ENCODE measurements at places on chromosomes 6 and 20. TPM values are rescaled to one million over a fixed set of nuclear protein-coding genes. Genes with fewer than 3 reads are reported as not detected.

The MCCD1 gene
- not detected for polyA plus RNA-seq

DNA sequence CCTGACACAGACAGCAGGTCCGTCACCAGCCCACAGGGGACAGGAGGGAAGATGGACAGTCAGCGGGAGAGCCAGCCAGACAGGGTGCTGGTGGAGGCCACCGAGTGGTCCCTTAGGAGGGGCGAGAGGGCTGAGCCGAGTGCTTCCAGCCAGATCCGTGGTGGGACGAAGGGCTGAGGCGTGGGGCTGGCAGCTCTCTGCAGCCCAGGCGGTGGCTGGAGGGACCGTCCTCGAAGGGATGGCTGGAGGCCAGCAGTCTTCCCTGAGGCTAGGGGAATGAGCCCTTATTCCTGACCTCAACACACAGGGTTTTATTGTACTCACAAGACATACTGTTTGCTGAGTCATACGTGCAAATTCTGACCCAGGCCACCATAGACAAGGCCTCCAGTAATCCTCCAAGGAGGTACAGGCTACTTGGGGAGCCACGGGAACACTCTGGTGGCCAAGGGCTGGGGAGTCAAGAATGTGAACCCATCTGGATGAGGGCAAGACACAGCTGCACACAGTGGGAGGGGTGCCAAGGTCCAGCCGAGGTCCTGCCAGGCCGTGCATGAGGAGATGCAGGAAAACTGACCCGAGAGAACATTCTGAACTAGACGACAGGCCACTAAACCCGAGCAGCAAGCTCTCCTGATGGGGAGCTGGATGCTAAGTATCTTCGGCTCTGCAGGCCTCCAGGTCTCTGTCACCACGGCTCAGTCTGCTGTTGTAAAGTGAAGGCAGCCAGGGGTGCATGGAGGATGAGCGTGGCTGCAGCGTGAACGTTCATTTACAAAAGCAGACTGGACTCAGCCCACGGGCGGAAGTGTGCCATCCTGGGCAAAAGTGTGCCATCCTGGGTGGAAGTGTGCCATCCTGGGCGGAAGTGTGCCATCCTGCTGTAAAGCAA, 242.5 kb downstream of the TTLL2 start:
- H3K27me3 ChIP-seq, result no peaks in the 10 kb centered on the region
- no peak overlapping the region for H3K4me3 ChIP-seq
- H3K36me3 ChIP-seq, result no peaks in the 10 kb centered on the region
- H3K27ac ChIP-seq, result no peak overlapping the region
- no peak for DNase-seq

DNA sequence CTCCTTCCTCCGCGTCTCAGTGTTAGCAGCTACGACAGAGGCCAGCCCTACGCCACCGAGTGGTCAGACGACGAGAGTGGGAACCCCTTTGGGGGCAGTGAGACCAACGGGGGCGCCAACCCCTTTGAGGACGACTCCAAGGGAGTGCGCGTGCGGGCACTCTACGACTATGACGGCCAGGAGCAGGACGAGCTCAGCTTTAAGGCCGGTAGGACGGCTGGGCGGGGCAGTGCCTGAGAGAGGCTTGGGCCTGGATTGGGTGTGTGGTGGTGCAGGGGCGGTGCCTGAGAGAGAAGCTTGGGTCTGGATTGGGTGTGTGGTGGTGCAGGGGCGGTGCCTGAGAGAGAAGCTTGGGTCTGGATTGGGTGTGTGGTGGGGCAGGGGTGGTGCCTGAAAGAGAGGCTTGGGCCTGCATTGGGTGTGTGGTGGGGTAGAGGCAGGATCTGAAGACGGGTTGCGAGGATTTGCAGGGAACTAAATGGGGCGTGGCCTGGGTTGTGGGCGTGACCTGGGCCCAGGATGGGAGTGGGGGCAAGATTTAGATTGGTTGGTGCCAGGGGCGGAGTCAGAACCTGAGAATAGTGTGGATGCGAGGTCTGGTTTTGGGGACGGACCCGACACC, 24.4 kb downstream of the SPDEF start:
- peaks cover 9% of the 10 kb centered on the region for H3K4me1 ChIP-seq
- DNase-seq, result peak; percentile 30
- no peak overlapping the region for H3K4me3 ChIP-seq
- no peaks in the 10 kb centered on the region for H3K36me3 ChIP-seq
- peaks cover 2% of the 10 kb centered on the region for H3K27me3 ChIP-seq

DNA sequence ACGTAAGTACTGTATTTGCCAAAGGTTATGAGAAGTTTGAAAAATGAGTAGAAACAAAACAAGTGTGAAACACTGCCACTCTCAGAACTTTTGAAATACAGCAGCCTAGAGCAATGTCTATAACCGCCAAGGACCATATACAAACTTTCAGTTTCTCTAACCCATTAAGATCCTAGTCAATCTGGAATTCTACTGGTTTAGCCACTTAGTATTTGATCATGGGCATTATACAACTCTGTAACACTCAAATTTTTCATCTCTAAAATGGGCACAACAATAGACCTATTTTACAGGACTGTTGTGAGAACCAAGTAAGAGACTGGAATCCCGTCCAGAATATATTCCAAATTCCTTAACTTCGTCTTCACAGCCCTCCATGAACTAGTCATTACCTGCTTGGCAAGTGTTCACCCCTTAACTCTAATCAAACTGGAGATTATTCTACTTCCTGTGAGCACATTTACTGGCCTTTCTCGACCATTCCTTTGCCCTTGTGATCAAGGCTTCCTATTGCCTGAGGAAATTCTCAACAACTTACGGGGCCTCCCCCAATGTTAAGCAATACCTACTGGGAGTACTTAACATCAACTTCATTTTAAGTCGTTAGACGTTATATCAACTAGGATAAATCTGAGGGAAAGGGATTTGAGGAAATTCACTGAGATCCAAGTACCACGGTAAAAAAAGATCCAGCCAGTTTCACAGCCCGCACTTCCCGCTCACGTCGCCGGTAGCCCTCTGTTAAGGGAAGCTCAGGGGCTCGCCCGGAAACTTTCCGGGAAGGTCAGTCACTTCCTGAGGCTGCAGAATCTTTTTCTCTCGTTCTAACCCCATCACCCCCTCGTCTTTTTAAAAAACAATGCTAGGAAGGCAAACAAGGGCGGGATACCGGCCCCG, 1.1 kb downstream of the EIF2S2 start:
- no peaks in the 10 kb centered on the region for H3K36me3 ChIP-seq
- peak; percentile 17 for DNase-seq
- H3K27ac ChIP-seq, result peak overlapping the region; percentile 85
- H3K27me3 ChIP-seq, result peaks cover 10% of the 10 kb centered on the region
- peaks cover 54% of the 10 kb centered on the region for H3K4me1 ChIP-seq
- H3K4me3 ChIP-seq, result peak overlapping the region; percentile 97

GRCh38 chr6:119979862-119980261, 630.3 kb upstream of the MAN1A1 start:
- no peaks in the 10 kb centered on the region for H3K4me1 ChIP-seq
- DNase-seq, result no peak
- no peaks in the 10 kb centered on the region for H3K27me3 ChIP-seq
- no peaks in the 10 kb centered on the region for H3K36me3 ChIP-seq
- H3K27ac ChIP-seq, result no peak overlapping the region

The PHACTR1 gene
- 1.1 TPM for polyA plus RNA-seq

DNA sequence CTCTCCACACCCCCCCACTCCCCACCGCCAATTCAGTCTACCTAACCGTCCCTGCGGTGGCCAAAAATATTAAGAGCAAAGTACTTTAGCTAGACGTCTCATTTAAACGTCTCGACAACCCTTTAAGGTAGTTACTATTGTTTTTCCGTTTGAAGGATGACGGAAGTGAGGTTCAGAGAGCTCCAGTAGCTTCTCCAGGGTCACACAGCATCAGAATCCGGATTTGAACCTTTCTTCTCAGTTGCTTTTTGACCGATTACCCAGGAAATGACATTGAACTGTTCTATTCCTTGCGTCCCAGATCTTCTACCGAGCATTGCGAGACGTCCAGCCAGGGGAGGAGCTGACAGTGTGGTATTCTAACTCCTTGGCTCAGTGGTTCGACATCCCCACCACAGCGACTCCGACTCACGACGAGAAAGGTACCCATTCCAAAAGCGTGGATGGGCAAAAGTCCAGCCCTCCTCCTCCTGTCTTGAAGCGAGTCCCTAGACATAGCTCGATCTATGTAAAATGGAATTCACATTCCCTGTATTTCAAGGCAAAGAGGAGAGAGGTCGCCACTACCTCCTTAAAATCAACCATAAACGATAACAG, 2.4 kb downstream of the PRDM13 start:
- H3K27me3 ChIP-seq, result peaks cover 46% of the 10 kb centered on the region
- H3K4me1 ChIP-seq, result peaks cover 29% of the 10 kb centered on the region
- H3K4me3 ChIP-seq, result peak overlapping the region; percentile 45
- no peak overlapping the region for H3K27ac ChIP-seq
- no peak for DNase-seq
- H3K36me3 ChIP-seq, result no peaks in the 10 kb centered on the region

- no peak for DNase-seq
- peak overlapping the region; percentile 8 for H3K27ac ChIP-seq
- H3K36me3 ChIP-seq, result peaks cover 27% of the 10 kb centered on the region
- H3K4me3 ChIP-seq, result no peak overlapping the region
- H3K27me3 ChIP-seq, result peaks cover 21% of the 10 kb centered on the region
These were observed 51.5 kb upstream of the TRAF3IP2 start for GRCh38 chr6:111657146-111657545.

- H3K27me3 ChIP-seq, result peaks cover 4% of the 10 kb centered on the region
- no peaks in the 10 kb centered on the region for H3K36me3 ChIP-seq
- no peak overlapping the region for H3K27ac ChIP-seq
- no peaks in the 10 kb centered on the region for H3K4me1 ChIP-seq
- H3K4me3 ChIP-seq, result no peak overlapping the region
- DNase-seq, result no peak
These were observed 60.1 kb upstream of the FRMD1 start for GRCh38 chr6:168139121-168139520.

DNA sequence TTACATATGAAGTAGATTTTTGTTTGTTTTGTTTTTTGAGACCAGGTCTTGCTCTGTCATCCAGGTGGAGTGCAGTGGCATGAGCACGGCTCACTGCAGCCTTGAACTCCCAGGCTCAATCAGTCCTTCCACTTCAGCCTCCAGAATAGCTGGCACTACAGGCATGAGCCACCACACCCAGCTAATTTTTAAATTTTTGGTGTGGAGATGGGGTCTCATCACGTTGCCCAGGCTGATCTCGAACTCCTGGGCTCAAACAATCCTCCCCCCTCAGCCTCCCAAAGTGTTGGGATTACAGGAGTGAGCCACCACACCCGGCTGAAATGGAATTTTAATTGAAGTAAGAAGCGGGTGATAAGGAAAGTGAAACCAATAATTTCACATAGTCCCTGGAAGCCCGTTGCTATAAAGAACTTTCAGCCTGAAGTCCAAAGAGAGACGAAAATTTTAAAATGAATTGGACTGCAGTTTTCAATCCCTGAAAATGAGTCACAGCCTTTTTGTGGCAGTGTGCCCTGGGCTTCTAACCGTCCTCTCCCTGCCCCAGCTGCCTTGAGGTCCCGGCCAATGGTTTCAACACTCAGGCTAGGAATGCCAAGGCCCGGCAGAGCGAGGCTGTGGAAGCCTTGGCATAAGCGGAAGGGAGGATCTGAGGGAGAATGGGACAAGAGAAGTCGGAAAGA, 757 bp downstream of the RAET1E start:
- H3K36me3 ChIP-seq, result no peaks in the 10 kb centered on the region
- DNase-seq, result no peak
- no peaks in the 10 kb centered on the region for H3K4me1 ChIP-seq
- no peak overlapping the region for H3K4me3 ChIP-seq
- no peak overlapping the region for H3K27ac ChIP-seq

DNA sequence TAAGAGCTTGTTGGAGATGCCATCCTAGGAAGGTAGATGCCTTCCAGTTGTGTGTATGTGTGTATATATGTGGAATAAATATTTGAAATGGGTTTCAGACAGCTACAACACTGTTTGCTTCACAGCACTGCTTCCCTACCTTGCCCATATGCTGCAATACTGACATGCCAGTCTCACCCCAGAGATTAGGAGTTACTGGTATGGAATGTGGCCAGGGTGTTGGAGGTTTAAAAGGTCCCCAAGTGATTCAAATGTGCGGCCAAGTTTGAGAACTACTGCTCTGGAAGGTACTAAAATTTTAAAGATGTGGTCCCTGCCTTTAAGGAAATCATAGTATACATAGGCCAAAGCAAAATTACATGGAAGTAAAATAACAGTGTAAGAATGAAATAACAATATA, 39.5 kb downstream of the BCKDHB start:
- H3K36me3 ChIP-seq, result peaks cover 10% of the 10 kb centered on the region
- DNase-seq, result no peak
- H3K27me3 ChIP-seq, result no peaks in the 10 kb centered on the region
- no peak overlapping the region for H3K4me3 ChIP-seq

GRCh38 chr6:13289789-13290318, 38.5 kb downstream of the TBC1D7 start:
- H3K36me3 ChIP-seq, result peaks cover 24% of the 10 kb centered on the region
- H3K27me3 ChIP-seq, result no peaks in the 10 kb centered on the region
- H3K27ac ChIP-seq, result no peak overlapping the region

The IRAK1BP1 gene
- 1.1 TPM for polyA plus RNA-seq

- H3K27me3 ChIP-seq, result no peaks in the 10 kb centered on the region
- H3K4me3 ChIP-seq, result no peak overlapping the region
- H3K4me1 ChIP-seq, result no peaks in the 10 kb centered on the region
- H3K27ac ChIP-seq, result no peak overlapping the region
- DNase-seq, result no peak
These were observed 77.3 kb downstream of the DTD1 start for GRCh38 chr20:18665135-18665534.

The MUC22 gene
- polyA plus RNA-seq, result not detected

- DNase-seq, result no peak
- no peaks in the 10 kb centered on the region for H3K36me3 ChIP-seq
- no peak overlapping the region for H3K27ac ChIP-seq
- H3K4me1 ChIP-seq, result no peaks in the 10 kb centered on the region
These were observed 86.0 kb upstream of the BHLHE23 start for GRCh38 chr20:63092660-63093215.

DNA sequence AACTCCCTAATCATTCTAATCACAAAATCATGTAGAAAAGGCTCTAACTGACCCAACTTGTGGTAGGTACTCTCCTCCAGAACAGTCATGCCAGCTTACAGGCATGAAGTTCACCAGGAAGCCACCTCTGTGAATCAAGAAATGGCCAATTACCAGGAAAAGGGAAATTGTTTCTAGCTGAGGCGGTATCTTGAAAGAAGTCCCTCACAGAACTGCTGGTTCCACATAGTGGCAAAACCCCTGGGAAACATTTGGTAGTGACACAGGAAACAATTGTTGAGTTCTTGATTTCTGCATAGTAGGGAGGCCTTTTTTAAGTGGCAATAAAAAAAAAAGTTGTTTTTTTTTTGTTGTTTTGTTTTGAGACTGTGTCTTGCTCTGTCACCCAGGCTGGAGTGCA, 3.4 kb upstream of the ZHX3 start:
- no peak overlapping the region for H3K27ac ChIP-seq
- peaks cover 14% of the 10 kb centered on the region for H3K4me1 ChIP-seq
- H3K27me3 ChIP-seq, result peaks cover 5% of the 10 kb centered on the region
- no peak overlapping the region for H3K4me3 ChIP-seq
- no peaks in the 10 kb centered on the region for H3K36me3 ChIP-seq

DNA sequence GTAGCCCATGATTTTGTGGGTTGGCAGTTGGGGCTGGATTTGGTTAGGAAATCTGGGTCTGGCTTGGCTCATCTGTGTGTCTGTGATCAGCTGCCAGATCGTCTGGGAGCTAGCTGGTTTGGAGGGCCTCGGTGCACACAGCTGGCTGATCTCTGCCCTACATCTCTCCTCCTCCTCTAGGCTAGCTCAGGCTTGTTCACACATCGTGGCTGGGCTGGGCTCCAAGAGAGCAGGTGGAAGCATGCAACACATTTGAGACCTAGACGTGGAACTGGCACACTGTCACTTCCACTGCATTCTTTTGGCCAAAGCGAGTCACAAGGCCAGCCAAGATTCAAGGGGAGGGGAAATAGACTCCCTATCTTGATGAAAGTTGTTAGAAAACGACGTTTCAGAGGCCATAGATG, 15.9 kb downstream of the NDUFAF5 start:
- H3K27ac ChIP-seq, result no peak overlapping the region
- peaks cover 28% of the 10 kb centered on the region for H3K36me3 ChIP-seq
- no peaks in the 10 kb centered on the region for H3K4me1 ChIP-seq
- no peak overlapping the region for H3K4me3 ChIP-seq
